ENCODE measurements at places on chromosomes 2 and 18. TPM values are rescaled to one million over a fixed set of nuclear protein-coding genes. Genes with fewer than 3 reads are reported as not detected.

The SLC19A3 gene
- total RNA-seq = 3.6 TPM

The CACNB4 gene
- 0.14 TPM for total RNA-seq

The TPO gene
- total RNA-seq = 0.15 TPM

The KIF5C gene
- total RNA-seq = 0.41 TPM

The IL36RN gene
- total RNA-seq = 0.06 TPM

The SCN3A gene
- total RNA-seq = 0.04 TPM

The POTEC gene
- not detected for total RNA-seq

The CPLX4 gene
- not detected for total RNA-seq

The SPP2 gene
- total RNA-seq = not detected

The NXPH2 gene
- not detected for total RNA-seq

The DNAJC5G gene
- total RNA-seq = not detected

The INHBB gene
- total RNA-seq = 13.4 TPM

The QPCT gene
- total RNA-seq = 17.5 TPM

The DYNAP gene
- not detected for total RNA-seq

The RAPH1 gene
- 5.3 TPM for total RNA-seq

The RMDN2 gene
- total RNA-seq = 4.2 TPM

The ABCG8 gene
- not detected for total RNA-seq

The RAB27B gene
- total RNA-seq = 20.1 TPM

Measured in A549 treated with CpdA at 1 μM for 4 hours (cell line).